Stimulated activated CD8-positive, alpha-beta memory T cell treated with anti-CD3 and anti-CD28 coated beads, Interleukin-2, amount 100 ng/mL, for 1 hour (primary cell): ENCODE measurements at places on chromosomes 11 and 22.

GRCh38 chr11:17746096-17746495 is 11.5 kb downstream of the KCNC1 start:
- DNase-seq = no peak

GRCh38 chr22:49543876-49544275 is 283.8 kb downstream of the BRD1 start:
- no peak for DNase-seq

DNA sequence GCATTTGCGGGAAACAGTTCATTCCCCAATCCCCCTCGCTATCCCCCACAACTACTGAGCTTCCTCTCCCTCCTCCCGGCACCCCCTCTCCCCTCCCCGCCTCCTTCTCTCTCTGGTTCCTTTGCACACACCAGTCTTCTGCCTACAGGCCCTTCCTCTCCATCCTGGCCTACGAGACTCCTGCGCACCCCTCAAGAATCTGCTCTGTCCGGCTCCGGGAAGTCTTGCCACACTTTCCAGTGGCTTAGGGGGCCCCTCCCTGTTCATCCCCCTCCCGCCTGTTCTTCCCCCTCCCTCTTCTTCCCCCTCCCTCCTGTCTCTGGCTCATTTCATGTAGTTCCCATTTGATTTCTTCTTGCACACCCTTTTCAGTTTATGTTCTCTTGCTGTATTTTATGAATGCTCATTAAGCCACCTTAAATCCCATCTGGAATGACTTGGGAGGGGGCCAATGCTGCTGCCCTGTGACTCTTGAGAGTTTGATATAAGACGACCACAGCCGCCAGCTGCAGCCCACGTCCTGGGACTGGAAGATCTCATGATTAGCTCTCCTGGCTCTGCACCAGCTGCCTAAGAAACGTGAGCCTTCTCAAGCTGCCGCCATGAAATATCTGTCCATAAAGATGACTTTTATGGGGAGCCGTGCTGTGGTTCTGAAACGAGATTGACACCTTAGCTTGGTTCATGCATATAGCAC is 50.9 kb downstream of the RPS6KA4 start:
- DNase-seq = no peak

- DNase-seq = no peak
These were observed 37.1 kb downstream of the NECTIN1 start for GRCh38 chr11:119691701-119692539.

- DNase-seq = no peak
These were observed 16.4 kb upstream of the RFPL3 start for GRCh38 chr22:32341122-32341740.

GRCh38 chr11:62832336-62833234 is at the start of gene TEX54:
TEX54 (minus strand) TSS chr11:62832841.
- DNase-seq = no peak

DNA sequence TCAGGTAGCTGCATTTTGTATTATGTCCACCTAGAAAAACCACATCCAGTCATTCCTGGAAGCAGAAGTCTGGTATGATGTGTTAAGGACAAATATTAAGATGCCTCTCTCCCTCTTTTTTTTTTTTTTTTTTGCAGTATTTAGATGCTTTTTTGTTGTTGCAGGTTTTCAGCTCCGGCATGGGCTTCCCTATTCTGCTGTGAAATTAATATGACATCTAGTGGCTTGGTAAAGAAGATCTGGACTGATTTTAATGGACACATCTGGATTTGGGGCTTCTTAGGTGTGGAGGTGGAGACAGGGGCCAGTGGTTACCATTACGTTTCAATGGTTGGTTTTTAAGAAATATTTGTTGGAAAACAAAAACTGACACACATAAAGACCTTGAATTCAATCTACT is 47.5 kb upstream of the RASSF10 start:
- DNase-seq = no peak

GRCh38 chr22:20204806-20205205 is 54.0 kb upstream of the CCDC188 start:
- DNase-seq = no peak

GRCh38 chr22:50674606-50675552 is 2.3 kb downstream of the SHANK3 start:
- no peak for DNase-seq

DNA sequence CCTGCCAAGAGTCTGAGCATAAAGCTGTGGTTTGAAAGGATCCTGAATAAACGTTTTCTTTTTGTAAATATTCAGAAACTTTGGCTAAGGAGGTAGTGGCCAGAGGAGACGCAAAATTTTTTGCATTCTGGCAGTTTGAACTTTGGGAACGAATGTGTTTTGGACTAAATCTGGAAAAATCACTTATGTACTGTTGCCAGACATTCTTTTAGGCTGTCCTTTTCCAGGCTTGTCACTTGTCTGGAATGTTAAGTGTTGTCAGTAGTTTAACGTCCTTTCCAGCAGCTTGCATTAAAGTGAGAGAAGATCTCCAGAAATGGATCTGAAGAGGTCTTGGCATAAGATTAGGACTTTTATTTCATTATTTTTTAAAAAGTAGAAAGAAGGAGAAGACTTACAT is 18.5 kb downstream of the SPECC1L start:
- DNase-seq = no peak

- DNase-seq = no peak
These were observed 13.4 kb downstream of the OR51B4 start for GRCh38 chr11:5288108-5288905.

DNA sequence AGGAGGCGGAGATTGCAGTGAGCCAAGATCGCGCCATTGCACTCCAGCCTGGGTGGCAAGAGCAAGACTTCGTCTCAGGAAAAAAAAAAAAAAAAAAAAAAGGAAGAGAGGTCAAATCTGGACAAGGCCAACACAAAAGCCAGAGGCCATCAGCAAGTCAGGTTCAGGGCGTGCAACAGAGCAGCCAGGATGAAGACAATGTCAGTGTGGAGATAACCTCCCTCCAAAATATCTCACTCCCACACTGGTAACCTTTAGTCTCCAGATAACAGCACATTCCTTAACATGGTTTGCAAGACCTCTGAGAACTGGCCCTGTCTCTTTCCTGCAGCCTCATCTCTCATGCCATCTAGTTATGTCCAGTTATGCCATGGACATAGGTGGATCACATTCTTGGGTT is 4.7 kb downstream of the CSNK2A3 start:
- no peak for DNase-seq

- DNase-seq = no peak
These were observed 74.2 kb downstream of the SWAP70 start for GRCh38 chr11:9738116-9738515.

DNA sequence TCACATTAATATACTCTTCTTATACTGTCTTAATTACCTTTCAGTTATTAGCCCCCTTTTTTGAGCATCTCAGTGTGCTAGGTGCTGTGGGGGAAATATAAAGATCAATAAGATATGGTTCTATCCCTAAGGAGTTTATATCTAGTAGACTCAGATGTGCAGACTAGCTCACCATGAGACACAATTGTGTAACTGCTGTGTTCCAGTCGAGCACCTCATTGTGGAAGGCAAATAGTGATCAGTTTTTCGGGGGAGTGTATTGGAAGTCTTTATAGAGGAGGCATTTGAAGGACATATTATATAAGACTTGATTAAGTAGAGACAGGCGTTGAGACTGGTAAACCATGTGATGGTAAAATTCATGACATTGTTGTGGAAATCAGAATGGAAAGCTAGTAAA is 11.8 kb downstream of the PDE3B start:
- DNase-seq = no peak

DNA sequence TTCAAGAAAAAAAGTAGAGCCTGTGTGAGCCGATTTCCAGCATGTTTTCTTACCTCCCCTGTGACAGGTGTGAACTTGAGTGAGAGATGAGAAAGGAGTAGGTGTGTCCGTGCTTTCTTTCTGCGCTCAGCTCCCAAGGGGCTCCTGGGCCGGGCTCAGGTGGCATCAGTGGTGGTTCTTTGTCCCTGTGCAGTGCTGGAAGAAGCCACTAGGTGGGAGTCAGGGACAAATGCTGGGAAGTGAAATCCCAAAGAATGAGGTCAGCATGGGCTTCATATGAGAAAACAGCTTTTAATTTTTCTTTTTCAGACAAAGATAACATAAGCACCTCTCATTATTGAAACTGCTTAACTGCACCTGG is 57.8 kb downstream of the PPFIBP2 start:
- DNase-seq = no peak

GRCh38 chr22:20973634-20974286 is 6.7 kb downstream of the AIFM3 start:
- no peak for DNase-seq

DNA sequence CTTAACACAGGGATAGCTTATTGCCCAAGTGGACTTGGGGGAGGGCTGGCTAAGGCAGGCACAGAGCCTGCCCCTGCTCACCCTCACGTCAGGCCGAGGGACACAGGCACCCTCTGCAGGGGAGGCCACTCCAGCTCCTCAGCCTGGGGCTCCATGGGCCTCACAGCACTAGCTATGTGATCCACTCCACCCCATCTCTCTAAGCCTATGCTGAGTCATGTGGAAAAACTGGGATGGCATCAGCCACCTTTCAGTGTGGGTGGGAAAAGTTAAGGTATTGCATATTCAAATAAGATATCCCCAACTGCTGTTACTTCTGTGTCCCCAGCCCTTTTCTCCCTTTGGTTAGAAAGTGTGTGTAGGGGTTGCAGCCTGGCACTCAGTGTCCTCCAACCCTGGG is 22.3 kb downstream of the RANGAP1 start:
- no peak for DNase-seq

- DNase-seq = no peak
These were observed 747.3 kb upstream of the TENM4 start for GRCh38 chr11:80188076-80188627.

DNA sequence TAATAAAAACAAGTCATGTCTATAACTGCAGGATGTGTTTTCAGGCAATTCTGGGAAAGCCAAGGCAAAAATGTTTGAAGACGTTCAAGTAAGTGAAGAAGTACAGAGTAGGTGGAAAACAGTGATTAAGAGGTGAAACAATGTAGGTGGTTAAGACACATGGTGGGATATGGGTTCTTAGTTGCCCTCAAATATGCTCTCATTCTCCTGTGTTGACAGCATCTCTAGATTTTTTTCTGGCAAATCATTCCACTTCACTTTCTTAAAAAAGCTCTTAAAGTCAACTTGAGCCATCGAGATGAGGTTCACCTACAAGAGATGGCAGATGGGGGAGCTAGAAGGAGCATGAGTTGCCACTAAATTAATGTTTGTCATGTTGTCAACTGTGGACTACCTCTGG is 1041.0 kb upstream of the CNTN5 start:
- DNase-seq = no peak

DNA sequence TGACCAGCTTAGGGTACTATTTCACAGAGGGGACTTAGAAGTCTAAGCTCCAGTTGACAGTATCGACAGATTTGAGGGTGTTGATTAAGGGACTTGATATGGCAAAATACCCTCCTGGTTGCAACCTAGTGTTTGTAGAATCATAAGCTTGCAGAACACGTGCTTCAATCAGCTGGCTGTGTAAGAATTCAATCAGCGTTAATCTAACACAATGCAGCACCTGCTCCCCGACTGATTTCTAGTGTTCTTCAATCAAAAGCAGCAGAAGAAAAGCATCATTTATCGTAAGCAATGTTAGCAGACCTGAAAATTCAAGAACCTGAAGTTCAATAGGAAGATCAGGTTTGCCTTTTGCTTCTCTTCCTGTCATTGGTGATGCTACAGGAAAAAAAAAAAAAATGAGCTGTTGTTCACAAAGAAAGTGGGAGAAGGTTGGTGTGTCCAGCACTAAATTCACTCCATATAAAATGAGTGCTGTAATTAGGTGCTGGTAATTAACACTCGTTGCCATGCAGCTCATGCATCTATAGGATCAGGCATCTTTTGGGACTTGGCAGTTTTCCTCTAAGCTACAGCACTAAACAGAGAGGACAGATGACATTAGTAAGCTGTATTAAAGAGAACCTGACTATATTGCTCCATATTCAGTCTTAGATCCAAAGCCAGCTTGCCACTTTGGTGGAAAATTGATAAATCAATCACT is 840.3 kb downstream of the OPCML start:
- no peak for DNase-seq

GRCh38 chr11:6523253-6523652 is 26.2 kb downstream of the DNHD1 start:
- no peak for DNase-seq

GRCh38 chr11:12494699-12495098 is 117.3 kb downstream of the PARVA start:
- DNase-seq = no peak

DNA sequence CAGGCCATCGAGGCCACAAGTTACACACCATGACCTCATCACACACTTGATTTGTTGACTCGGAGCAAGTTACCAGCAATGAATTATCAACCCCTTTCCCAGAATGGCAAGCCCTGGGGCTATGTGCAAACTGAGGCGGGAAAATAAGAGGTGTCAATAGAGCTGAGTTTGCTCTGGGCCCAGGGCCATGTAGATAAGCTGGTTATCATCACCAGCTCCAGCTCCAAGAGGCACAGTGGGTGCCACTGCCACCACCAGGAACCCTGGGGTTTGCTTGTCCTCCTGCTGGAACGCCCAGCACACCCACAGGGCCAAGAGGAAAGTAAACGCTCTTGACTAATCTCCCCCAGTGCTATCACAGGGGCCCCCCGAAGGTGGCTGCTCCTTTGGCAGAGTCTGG is 13.0 kb upstream of the VPS37C start:
- no peak for DNase-seq

- no peak for DNase-seq
These were observed 966 bp downstream of the AHNAK start for GRCh38 chr11:62545437-62546243.

DNA sequence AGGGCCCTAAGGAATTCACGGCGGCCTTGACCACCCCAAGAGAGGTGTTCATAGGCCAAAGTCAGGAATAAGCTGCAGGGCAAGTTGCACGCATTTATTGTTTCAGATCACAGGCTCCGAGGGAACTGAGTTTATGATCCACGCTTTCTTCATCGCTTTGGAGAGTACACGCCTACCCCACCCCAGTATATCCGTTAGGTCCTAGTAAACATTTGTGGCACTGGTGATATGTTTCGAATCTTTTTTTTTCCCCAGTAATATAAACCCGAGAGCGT is 805 bp downstream of the GANAB start:
- DNase-seq = no peak

DNA sequence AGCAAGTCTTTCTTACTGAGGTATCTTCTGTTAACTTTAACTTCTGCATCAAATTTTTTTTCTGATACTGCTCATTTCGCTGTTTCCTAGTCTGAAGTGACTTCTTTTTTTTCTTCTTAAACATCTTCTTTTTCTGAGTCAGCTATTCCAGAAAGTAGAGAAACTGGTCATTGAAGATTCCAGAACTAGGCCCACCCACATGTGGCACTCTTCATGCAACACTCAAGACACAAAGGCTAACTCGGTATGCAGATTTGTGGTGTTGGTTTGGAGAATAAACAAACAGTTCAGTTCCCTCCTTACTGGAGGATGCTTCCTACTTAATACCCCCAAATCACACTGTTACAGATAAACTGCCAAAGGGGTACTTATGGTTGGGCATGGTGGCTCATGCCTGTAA is 25.2 kb upstream of the MTCH2 start:
- no peak for DNase-seq
